ENCODE measurements at places on chromosomes 16 and 17.

- no peak for DNase-seq
Measured at GRCh38 chr16:4970010-4970409, 11.9 kb downstream of the SEC14L5 start.

- no peak for DNase-seq
Measured at GRCh38 chr17:58032691-58033415, 25.8 kb upstream of the SRSF1 start.

DNA sequence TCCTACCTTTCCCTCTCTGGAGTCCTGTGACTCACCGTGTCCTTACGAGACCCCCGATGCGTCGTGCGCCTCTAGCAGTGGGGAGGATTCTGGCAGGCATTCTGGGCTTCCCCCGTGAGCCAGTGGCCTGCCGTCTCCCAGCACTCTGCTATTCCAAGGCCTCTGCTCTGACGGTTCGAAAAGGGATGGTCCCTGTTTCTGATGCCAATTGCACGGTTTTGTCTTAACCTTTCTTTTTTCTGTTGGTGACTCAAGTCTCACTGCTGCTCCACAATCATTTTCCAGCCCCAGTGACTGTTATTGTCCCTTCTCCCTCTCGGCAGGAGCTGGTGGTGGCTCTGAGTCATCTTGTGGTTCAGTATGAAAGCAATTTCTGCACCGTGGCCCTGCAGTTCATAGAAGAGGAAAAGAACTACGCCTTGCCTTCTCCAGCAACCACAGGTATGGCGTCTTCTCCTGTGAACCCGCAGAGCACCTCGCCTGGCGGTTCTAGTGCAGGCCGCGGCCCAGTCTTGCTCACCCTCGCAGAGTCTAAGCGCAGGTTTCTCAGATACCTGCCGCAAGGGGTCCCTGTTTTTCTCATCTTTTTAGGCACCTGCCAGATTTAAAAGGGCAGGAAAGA is 100.1 kb upstream of the CHMP6 start:
- DNase-seq: no peak

DNA sequence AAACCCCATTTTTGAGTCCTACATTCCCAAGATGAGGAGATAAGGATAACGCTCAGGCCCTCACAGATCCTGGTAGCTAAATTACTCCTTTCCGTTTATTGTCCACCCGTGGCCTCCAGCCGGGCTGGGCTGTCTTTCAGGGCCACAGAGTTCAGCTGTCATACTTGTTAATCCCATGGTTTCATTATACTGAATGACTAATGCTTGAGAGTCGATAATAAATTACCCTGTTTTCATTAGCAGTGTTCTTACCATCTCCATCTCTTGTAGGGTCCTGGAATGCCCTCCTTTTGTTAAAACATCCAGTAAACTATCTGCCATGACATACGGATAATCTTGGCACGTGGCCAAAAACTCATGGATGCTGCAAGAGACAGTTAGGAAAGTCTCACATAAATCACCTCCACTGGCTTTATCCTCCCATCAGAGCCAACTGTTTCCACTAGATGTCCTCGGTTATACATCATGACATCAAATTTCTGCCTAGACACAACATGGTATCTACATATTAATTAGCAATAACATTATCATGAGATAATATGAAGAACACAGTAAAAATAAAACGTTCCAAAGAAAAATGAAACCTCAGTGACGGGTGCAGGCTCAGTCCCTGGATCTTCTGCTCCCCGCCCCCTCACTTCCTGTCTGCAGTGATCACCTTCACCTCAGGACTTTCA is 45.3 kb downstream of the BRD7 start:
- no peak for DNase-seq

DNA sequence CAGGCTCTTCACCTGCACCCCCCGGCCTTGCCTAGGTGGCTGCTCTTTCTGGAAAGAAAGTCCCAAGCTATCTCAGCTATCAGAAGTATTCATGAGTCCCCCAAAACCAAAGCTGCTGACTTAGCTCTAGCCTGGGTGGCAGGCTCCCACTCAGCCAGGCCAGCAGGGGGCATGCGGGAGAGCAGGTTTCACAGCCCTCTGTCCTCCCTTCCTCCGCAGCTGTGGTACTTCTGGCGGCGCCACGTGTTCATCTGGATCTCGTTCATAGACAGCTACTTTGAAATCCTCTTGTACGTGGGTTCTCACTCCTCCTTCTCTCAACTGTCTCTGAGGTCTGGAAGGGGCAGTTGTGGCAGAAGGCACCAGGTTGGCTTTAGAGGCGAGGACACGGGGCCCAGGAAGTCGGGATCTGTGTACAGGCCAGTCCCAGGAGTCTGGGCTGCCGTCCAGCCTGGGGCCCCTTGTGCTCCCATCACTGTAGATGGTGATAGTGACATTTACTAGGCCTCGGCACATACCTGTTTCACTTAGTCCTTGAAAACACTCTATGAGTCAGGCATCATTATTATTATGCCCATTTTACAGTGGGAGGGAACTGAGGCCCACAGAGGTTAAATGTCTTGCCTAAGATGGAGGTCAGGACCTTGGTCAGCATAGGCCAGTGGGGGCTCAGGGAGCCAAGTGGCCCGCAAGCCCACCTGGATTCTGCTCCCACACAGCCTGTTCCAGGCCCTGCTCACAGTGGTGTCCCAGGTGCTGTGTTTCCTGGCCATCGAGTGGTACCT is 12.9 kb downstream of the TRPV2 start:
- no peak for DNase-seq

- no peak for DNase-seq
Measured at GRCh38 chr17:19448341-19449268, 37.6 kb downstream of the RNF112 start.

DNA sequence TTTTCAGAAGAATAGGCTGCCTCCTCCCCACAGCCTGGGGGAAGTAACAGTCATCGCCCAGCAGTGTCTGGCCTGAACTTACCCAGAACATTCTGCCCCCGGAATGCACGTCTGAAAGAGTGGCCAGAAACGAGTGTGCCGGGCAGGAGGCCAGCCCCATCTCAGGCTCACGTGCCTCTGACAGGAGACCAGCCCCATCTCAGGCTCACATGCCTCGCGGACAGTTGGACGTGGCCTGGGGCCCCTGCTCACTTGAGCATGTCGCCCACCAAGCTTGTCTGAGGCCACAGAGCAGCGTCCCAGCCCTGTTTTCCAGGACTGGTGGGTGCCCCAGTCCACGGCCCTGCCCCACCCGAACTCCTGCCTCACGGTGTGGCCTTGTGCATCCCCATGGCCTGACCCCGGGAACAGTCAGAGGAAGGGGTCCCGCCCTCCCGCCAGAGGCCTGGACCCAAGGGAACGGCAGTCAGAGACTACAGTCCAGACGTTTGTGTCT is 16.3 kb upstream of the CDH15 start:
- no peak for DNase-seq

DNA sequence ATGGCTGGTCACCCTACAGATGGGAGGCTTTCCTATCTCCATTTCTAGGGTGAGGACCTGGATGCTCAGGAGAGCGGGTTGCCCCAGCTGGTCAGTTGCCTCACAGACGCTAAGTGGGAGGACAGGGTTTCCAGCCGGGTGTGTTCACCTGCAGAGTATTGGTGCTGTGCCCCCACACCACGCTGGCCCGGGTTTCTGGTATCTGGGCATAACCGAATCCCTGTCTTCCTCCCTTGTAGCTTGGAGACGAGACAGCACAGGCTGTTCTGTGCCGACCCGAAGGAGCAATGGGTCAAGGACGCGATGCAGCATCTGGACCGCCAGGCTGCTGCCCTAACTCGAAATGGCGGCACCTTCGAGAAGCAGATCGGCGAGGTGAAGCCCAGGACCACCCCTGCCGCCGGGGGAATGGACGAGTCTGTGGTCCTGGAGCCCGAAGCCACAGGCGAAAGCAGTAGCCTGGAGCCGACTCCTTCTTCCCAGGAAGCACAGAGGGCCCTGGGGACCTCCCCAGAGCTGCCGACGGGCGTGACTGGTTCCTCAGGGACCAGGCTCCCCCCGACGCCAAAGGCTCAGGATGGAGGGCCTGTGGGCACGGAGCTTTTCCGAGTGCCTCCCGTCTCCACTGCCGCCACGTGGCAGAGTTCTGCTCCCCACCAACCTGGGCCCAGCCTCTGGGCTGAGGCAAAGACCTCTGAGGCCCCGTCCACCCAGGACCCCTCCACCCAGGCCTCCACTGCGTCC is 9.7 kb downstream of the CX3CL1 start:
- no peak for DNase-seq

GRCh38 chr17:66466840-66467367 is 164.5 kb downstream of the PRKCA start:
- no peak for DNase-seq

- DNase-seq: no peak
Measured at GRCh38 chr16:361872-362701, 8.3 kb downstream of the MRPL28 start.

DNA sequence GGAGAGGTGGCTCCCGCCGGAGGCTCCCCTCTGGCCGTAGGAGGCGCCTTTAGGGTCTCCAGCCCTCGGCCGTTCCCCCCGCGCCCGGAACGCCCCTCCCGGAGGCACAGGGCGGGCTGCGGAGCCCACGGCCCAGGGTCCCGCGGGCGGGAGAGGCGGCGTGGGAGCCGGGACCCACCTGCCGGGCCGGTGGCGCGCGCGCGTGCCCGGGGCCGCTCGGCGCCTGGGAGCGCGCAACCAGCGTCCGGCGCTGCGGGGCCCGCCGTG is at the start of gene MIF4GD:
TSS of gene MIF4GD (minus strand) at position 266 of the 267 bp plus-strand sequence. CDS start 1,036 bp downstream, outside the sequence.
- no peak for DNase-seq

GRCh38 chr17:16880843-16881230 is 91.1 kb downstream of the TNFRSF13B start:
- no peak for DNase-seq

GRCh38 chr16:55126456-55126855 is 195.8 kb downstream of the IRX5 start:
- no peak for DNase-seq

- no peak for DNase-seq
Measured at GRCh38 chr17:50255766-50256635, 18.3 kb upstream of the TMEM92 start.

DNA sequence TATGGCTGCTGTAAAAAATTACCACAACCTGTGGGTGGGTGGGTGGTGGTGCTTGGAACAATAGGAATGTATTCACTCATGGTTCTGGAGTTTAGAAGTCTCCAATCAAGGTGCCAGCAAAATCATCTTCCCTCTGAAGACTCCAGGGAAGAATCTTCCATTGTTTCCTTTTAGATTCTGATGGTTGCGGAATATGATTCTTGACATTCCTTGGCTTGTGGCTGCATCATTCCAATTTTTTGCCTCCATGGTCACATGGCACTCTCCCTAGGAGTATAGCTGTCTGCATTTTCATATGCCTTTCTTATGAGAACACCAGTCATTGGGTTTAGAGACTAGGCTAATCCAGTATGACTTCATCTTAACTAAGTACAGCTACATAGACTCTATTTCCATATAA is 401.0 kb downstream of the HS3ST3B1 start:
- no peak for DNase-seq

GRCh38 chr17:21272881-21273792 is 11.4 kb upstream of the MAP2K3 start:
- no peak for DNase-seq

- no peak for DNase-seq
Measured at GRCh38 chr17:36667922-36668321, 66.5 kb downstream of the MRM1 start.

DNA sequence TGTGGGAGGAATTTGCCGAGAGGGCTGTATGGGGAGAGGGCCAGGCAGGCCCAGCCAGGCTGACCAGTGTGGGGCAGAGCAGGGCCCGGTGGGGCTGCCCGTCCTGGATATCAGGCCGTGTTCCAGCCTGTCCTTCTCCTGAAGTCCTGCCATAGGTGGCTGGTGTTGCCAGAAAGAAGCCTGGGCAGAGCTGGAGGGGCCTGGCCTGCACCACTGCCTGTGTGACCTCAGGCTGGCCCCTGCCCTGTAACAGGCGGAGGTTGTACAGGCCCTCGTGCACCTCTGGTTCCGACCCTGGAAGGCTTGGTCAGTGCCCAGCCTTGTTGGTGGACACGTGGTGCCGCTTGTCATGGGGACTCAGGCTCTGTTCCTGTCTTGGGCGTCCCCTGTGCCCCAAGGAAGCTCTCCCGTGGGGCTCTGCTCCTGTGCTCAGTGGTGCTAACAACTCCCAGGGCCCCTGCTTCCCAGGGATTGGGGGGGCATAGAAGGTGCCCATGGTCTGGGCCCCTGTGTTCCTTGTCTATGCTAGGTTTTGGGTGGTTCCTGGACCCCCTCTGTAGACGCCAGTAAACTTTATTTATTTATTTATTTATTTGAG is 33.3 kb downstream of the ADCY7 start:
- no peak for DNase-seq

DNA sequence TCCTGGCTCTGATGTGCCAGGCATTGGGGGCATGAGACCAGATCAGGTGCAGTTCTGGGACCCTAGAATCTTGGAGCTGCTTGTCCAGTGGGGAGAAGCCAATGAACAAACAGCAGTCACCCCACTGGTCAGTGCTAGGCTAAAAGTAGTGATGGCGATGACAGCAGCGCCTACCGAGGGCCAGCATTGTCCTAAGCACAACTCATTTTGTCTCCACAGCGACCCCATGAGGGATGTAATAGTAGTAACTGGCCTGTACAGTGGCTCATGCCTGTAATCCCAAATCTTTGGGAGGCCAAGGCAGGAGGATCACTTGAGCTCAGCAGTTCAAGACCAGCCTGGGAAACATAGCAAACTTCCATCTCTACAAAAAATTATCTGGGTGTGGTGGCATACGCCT is 6.2 kb downstream of the SMCR8 start:
- DNase-seq: no peak

- DNase-seq: no peak
Measured at GRCh38 chr17:29821897-29822296, 108.1 kb downstream of the SSH2 start.

DNA sequence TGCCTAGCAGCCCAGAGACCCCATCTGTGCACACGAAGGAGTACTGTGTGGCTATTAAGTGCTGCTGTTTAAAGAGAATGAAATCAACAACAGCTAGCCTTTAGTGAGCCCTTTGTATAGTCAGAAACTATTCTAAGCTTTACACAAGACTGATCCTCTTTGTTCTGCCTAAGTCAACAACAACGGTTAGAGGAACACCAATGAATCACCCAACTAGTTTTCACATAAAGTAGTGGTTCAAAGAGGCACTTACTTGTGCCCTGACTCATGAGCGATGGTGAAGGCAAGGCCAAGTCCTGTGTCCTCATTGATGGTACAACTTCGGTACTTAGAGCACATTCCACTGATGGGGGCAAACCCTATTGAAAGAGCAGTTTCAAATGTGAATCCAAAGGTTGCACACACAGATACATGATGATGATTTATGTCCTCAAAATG is 75.8 kb downstream of the ADAMTS18 start:
- DNase-seq: no peak

GRCh38 chr16:57531253-57531575 is 5.2 kb downstream of the CCDC102A start:
- no peak for DNase-seq

Measured in NCI-H1436 treated with DMSO at 0.1 percent for 48 hours (cell line).